Left renal cortex interstitium (tissue), 4 donors: ENCODE measurements at places on chromosomes 5 and 9.

DNA sequence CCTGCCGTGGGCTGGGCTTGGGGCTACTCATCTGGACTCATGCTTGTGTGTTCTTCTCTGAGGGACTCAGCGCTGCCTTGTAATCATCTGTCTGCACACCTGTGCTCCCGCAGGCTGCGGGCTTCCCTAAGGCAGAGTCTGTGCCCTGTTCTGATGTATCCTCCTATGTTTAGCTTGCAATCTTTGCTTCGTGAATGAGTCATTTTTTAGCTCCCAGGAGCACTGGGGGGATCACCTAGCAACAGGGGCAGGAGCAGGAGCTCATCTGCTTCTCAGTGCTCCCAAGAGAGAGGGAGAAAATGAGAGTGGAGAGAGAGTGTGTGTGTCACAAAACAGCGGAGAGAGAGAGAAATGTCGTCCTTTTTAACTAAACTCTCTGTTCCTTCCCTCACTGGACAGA lies 202.4 kb upstream of the ZNF618 start:
- no peak for DNase-seq

DNA sequence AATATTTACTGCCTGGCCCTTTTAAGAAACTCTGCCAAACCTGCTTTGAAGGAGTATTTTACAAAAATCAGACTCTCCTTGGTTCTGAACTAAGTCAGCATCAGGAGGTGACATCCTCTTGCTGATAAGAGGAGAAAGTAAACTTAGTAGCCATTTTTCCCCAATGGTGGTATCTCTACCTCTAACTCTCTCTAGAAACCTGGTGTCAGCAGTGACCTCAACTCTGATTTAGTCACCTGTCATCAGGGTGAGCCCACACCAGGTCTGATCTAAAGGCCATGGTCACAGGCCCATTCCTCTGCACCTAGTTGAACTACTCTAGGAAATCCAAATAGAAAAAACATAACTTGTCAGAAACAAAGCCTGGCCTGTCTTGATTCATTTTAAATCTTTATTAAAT lies 4.2 kb downstream of the CARNMT1 start:
- no peak for DNase-seq

- no peak for DNase-seq
Observed at GRCh38 chr5:171673328-171673727, 112.3 kb upstream of the SMIM23 start.

DNA sequence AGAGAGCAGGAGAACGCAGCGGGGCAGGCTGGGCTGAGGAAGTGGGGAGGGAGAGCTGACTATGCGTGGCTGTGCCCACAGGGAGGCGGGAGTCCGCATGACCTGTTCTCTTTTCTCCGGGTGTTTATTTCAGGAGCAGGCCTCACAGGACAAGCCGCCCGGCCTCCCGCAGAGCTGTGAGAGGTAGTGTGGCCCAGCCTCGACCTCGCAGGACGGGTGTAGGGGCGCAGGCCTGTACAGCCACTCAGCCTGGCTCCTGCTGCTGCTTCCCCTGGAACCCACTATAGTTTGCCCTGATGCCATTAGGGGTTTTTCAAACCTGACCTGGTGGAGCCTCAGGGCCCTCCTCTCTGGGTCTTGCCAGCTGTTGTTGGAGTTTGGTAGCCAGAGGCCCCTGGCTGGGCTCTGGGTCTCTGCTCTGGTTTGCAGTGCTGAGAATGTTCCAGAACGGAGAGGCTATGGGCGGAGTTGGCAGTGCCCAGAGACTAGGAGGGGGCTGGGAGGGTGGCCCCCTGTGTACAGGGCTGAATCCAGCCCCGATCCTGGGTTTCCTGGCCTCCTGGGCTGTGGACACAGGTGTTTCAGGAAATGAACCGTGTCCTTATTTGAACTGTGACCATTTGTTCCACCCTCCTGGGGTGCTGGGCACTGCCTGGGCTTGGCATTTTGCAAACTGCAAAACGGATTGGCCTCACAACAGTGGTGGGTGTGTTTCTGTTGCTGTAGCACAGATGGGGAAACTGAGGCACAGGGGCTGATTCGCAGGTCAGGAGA lies 78.8 kb downstream of the WNK2 start:
- DNase-seq: no peak

- DNase-seq: no peak
Observed at GRCh38 chr5:88679638-88680037, 203.3 kb downstream of the MEF2C start.

DNA sequence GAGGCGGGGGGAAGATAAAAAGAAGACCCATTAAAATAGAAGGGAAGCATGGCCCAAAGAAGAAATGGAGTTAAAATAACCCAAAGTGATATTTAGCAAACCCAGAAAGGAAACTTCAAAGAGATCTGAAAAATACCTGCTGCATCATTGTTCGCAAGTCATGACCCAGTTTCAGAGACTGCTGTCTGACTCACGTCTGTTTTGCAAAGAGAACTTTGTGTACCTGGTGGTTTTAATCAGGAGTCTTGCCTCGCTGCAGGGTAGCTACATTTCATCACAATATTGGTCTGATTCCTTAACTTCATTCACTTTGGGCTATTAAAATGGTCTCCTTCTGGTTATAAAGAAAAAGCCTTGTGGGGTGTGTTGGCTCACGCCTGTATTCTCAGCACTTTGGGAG lies 461.1 kb upstream of the DAP start:
- no peak for DNase-seq

DNA sequence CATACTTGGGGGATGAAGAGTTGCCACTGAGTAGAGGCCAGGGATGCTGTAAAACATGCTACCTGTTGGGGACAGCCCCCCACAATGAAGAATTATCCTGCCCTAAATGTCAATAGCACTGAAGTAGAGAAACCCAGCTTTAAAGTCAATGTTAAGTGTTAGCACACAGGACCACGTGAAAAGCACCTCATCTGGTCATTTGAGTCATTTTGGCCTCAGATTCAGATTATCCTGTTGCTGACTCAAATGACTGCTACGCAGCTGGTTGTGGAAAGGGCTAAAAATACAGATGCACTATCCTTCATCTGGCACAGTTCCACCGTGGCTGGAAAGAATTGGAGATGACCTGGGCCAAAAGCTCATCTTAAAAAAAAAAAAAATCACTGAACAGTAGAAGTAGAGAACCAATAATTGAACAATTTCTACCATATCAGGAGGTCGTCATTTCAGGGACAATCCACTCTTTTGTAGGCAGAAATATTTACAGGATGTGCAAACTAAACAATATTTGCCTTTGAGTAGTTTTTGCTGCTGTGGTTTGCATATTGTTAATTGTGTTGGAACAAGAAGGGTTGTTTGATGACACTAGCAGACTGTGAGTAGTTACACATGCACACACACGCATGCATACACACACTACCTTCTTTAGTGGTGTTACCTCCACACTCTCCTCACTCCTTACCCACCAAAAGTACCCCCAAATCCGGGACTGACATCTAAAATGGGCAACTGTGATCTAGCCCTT lies 195.3 kb upstream of the KLF9 start:
- DNase-seq: no peak

- no peak for DNase-seq
Observed at GRCh38 chr5:21834863-21835262, 1018.3 kb downstream of the CDH12 start.

DNA sequence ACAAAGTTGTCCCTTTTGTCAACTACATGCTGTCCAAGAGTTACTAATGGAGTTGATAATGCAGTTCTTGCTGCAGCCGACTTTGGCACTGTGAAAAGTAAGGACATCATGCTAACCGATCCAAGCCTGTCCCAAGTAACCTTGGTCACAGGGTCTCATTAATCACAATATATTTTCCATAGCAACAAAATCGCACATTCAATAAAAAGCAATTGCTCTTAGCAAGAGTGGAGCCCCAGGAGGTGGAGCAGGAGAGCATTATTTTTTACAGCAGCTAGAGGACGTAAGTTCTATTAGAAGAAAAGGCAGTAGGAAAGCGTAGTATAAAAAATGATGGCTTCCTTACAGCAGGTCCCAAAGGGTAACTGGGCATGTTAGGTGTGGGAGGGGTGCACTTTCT lies 570.3 kb downstream of the EBF1 start:
- no peak for DNase-seq

- no peak for DNase-seq
Observed at GRCh38 chr5:80705801-80706200, 51.0 kb upstream of the DHFR start.

GRCh38 chr5:28117691-28118090 lies 1079.3 kb upstream of the CDH9 start:
- no peak for DNase-seq

DNA sequence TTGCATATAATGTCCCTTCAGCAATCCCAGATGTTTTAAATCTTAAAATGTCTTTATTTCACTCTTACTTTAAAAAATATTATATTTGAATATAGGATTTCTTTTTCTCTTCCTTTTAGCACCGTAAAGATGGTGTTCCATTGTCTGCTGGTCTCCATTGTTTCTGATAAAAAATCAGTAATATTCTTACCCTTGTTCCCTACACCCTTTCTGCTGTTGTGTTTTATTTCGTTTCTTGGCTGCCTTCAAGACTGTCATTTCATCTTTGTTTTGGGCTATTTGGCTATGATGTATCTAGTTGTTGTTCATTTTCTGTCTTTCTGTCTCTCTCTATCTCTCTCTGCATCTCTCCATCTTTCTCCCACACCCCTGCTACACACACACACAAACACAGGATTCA lies 197.9 kb downstream of the IRX2 start:
- DNase-seq: no peak

DNA sequence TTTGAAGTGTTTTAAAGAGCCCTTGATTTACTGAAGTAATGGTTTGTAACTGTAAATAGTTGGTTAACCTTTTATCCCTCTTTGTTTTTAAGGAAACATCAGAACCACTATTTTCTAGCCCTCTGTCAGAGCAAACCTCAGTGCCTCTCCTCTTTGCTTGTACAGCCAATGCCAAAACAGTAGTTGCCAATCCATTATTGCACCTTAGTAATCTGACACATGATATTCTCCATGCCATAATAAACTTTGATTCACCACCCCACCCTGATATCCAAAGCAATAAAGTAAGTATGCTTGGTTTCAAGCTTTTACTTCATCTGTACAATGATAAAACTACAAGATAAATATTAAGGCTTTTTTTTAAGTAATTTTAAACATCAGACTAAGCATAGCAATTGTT lies 100.8 kb downstream of the DMXL1 start:
- DNase-seq: no peak

DNA sequence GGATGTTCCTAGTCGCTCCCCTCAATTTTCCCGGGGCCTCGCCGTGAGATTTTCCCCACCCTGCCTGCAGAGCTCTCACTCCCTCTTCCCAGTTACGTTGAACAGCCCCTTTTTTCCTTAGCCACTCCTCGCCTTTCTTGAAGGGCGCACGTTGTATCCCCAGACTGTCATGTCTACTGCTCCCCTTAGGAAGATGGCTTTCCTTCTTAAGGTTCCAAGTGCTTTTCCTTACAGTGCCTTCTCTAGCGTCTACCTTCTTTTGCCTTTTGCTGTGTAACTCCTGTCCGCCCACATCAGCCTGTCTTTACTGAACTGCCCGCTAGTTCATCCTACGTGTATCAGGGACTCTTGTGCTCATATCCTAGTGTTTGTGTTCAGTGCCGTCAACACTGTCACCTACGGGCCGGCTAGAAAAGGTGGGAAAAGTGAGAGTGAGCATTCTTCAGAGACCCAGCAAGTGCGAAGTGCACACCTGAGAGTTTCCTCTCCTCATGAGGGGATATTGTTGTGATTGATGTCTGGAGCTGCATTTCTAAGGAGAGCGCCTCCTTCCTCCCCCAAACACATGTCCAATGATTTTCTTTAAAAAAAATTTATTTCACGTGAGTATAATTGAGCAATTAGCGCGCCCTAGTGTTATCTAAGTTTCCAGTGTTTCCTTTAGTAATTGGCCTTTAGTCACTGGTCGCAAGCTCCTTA lies 764 bp downstream of the CAMLG start:
- DNase-seq: peak; percentile 37

- no peak for DNase-seq
Observed at GRCh38 chr9:32565967-32566366, 7.0 kb downstream of the NDUFB6 start.

- no peak for DNase-seq
Observed at GRCh38 chr9:20464242-20464641, 158.1 kb downstream of the MLLT3 start.

DNA sequence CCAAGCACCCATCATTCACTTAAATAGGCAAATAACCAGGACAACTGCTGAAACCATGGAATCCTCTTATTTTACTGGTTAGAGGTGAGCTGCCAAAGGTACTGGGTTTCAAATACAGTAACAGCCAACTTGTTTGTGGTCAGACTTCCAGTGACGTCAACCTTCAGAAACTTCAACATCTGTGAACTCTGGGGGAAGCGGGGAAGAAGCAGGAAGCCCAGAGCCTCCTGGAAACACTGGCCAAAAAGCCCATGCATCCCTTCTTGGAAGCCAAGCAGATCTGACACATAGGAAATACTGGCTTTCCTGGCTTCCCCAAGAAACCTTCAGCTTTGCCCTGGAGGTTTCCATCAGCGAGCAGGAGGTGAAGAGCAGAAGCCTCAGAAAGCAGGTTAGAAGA lies 4.9 kb upstream of the FRRS1L start:
- DNase-seq: no peak

DNA sequence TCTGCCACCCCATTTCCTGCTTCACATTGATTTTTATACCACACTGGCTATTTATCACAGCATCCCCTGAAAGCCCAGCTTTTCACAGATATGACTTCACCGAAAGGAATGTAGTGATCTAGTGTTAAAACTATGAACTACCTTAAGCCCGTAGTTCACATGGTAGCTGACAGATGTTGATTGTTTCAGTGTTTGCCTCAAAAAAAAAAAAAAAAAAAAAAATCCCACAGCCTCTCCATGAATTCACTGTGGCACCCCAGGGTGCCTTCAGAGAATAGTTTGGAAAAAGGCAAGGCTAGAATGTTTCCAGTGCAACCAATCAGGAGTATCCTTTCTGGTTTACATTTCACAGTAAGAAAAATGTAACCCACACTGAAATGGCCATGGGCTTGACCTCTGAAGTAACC lies 37.1 kb downstream of the GLIS3 start:
- DNase-seq: no peak

- DNase-seq: no peak
Observed at GRCh38 chr9:83628540-83628939, 5.6 kb downstream of the IDNK start.
